Stimulated activated CD4-positive, alpha-beta T cell treated with anti-CD3 and anti-CD28 coated beads, Interleukin-4, amount 100 ng/mL, for 1 hour (primary cell): ENCODE measurements at places on chromosomes 6 and 20.

- DNase-seq, result no peak
Observed at GRCh38 chr6:33578588-33579011, 1.5 kb downstream of the BAK1 start.

DNA sequence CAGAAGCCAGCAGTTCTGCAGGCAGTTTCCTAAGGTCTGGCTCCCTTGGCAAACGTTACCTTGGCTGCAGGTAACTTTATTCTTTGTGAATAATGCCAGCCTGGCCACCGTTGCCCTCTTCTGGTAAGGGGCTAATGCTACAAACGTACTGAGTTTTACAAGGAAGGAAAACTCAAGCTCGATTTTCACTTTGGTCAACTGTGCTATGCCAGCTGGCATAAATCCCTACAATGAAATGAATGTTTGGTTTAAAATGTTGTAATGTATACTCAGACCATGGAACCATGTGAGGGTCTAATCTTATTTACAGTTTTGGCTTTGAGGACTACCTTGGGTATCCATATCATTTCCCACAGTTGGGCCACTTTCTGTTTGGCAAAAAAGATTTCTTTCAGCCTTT, 101.4 kb downstream of the SLX4IP start:
- peak; percentile 11 for DNase-seq

DNA sequence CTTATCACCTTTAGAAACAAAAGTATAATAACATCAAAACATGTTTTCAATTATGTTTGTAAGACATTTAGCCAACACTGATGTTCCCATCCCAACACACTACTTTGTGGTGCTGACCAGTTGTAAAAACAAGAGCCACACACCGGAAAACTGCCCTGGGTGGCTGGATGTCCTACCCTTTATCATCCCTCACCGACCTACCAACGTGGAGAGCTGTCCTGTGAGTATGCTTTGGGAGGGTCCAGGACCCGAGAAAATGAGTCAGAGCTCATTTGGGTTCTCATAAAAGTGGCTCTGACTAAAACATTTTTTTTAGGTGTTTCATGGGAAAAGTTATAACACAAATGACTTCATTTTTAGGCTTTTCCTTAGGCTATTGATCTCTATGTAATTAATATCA, 29.3 kb upstream of the CTAGE9 start:
- DNase-seq, result no peak

DNA sequence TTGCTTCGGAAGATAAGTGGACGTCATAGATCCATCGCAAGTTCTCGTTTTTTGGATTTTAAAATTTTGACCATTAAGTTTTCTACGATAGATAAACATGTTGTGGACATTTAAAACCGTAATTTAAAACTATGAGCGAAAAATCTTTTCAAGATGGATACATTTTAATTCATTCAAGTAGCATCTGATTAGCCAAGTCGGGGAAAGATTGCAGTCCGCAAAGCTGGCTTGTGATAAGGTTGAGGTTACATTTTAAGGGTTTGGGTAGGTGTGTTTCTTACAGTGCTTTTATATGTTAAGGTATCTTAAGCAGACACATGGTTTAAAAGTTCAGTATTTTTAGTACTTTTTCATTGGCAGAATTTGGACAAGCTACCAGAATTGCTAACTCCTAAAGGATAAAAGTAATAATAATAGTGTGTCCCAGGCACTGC, 1.2 kb downstream of the WTAP start:
- DNase-seq, result no peak

DNA sequence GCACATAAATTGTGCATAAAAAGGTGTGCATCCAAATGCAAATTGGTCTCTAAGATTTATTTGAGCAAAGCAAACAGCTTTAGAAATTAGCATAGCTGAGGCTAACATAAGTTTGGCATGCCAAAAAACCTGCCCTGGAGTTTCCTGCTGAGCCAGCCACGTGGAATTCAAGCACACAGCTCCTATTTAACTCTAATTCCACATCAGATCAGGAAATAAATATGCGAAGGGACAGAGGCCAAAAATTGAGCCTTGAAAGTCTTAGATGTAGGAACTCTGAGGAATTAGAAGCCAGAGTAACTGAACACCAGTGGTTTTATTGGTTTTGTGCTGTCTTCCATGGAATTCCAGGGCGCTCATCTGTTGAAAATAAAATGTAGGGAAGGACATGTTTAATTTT, 19.6 kb downstream of the SOBP start:
- no peak for DNase-seq

DNA sequence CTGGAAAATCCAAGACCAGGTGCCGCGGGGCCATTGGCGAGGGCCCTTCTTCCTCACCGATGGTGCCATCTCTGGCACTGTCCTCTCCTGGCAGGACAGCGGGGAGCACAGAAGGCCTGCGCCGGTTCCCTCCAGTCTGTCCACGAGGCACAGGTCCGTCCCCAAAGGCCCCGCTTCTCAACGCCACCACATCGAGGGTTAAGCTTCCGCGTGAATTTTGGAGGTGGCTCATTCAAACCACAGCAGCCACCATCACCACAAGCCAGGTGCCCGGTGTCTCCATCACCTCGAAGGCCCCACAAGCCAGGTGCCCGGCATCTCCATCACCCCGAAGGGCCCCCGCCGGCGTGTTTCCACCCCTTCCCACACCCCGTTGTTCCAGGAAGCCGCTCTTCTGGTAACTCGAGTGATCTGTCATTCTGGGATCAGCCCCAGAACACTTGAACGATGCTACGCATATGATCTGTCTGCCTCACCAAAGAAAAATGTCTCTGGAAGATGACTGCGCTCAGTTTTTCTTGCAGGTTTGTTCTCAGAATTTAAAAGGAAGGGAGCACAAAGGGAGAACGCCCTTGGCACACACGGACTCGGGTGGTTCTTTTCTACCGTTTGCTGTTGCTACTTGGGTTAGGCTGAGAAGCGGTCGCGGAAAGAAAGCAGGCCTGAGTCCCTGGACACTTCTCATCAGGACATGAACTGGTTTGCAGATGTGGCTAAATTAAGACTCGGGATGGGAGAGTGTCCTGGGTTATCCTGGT, 9.9 kb upstream of the KIF25 start:
- no peak for DNase-seq

DNA sequence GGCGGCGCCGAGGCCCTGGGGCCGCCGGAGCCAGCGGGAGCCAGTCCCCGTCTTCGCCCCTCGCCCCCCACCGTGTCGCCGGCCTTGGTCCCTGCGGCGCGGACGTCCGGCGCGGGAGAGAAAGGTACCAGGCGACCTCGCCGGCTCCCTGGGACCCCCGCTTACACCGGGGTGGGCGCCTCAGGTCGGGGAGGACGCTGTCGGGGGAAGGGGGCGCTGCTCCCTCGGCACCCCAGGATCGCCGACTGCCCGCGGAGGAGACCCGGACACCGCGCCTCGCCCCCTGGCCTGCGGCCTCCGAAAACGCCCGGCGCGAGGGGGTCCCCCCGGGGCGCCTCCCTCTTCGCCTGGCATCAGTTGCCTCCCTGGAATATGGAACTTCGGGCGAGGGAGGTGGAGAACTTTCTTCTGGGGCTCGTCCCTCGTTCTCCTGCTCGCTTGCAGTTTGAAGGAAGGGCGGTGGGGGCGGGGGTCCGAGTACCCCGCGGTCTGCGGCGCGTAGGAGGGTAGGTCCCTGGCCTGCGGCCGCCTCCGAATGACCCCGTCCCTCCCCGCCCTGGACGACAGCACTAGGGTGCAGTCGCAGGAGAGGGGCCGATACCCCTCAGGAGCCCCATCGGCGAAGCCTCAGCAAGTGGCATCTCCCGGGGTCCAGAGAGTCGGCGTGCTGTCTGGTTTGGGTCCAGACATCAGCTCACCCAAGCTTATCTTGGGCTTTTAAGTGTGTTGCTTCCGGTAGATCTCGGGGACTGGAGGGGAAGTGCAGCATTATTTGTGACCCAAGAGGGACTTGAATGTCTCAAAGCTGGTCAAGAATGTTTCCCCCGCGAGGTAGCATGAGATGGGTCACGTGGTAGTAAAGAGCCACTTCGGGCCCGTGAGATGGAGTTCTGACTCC, 549 bp downstream of the ANKRD6 start:
- DNase-seq, result peak; percentile 10

GRCh38 chr6:3236005-3236404, 8.6 kb upstream of the TUBB2B start:
- no peak for DNase-seq

DNA sequence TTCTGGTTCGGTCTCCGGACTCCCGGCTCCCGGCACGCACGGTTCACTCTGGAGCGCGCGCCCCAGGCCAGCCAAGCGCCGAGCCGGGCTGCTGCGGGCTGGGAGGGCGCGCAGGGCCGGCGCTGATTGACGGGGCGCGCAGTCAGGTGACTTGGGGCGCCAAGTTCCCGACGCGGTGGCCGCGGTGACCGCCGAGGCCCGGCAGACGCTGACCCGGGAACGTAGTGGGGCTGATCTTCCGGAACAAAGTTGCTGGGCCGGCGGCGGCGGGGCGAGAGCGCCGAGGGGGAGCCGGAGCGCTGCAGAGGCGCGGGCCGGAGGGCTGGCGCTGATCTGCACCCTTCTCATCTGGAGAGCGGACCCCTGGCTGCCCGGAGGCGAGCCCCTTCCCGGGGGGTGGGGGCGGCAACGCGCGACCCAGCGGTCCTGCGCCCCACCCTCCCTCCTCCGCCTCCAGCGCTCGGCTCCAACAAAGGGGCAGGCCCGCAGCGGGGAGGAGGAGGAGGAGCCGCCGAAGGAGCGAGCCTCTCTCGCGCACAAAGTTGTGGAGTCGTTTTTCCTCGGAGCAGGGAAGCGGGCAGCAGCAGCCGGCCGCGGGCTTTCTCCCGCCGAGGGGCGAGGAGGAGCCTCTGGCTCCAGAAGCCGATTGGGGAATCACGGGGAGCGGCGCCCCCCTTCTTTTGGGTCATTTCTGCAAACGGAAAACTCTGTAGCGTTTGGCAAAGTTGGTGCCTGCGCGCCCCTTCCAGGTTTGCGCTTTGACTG, at the start of gene UTRN:
Gene UTRN, plus strand, starts transcription at position 553 of the 765 bp plus-strand sequence. CDS start 6,494 bp downstream, outside the sequence.
- peak; percentile 49 for DNase-seq

GRCh38 chr6:42450477-42451332, 1.0 kb downstream of the TRERF1 start:
- DNase-seq, result peak; percentile 35

- DNase-seq, result no peak
Observed at GRCh38 chr6:42028234-42029061, 21.9 kb upstream of the TAF8 start.

DNA sequence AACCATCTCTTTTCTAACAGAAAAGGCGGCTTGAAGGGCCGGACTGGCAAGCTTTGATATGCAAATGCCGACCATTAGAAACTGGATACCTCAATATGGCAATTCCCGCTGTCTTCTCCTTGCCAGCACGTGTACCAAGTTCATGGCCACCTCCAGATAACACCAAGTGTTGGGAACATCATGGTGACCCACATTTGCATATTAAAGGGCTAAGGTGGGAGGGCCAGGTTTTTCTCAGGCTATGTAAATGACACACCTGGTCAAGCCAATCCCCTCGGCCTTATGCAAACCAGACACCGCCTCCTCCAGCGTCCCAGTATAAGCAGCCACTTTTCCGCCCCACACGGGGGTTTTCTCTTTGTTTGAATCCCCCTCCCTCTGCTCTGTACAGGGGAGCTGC, 110.7 kb downstream of the DACT2 start:
- DNase-seq, result no peak

DNA sequence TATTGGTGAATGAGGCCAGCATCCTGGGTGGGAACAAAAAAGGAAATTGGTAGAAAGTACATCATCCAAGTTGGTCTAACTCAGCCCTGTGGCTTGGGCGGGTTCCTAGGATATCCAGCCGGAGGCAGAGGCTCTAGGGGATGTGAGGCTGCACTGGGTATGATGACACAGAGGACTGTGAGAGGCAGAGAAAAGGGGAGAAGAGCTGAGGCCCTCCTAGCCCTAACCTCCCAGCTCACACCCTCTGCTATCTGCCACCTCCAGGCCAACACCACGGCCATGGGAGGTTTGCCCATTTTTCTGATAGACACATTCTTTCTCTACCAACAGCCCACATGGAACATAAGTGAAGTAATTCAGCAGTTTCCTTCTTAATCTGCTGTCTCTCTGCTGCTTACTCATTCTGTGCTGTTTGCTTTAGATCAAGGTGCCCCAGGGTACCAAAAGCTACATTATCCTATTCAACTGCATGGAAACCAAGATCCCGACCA, 284.4 kb downstream of the ESR1 start:
- no peak for DNase-seq

- no peak for DNase-seq
Observed at GRCh38 chr6:2188856-2189384, 56.5 kb downstream of the GMDS start.

GRCh38 chr6:55017555-55018300, 156.6 kb upstream of the HCRTR2 start:
- no peak for DNase-seq

DNA sequence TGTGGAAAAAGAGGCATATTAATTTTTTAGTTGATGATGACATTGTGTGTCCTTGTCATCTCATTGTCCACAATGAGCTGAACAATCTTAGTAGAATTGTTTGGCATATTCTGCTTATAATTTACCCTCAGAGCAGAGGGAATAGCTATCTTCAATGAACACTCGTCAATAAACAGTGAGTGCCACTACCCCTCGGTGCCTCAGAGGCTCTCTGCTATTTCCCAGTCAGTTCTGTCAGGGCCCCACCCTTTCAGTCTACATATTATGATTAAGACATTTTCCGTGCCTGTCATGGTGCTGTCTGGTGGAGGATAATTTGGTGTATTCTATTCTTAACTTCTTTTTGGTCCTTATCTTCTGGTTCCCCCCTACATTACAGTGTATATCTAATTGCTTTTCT, 31.2 kb downstream of the NUS1 start:
- DNase-seq, result no peak

DNA sequence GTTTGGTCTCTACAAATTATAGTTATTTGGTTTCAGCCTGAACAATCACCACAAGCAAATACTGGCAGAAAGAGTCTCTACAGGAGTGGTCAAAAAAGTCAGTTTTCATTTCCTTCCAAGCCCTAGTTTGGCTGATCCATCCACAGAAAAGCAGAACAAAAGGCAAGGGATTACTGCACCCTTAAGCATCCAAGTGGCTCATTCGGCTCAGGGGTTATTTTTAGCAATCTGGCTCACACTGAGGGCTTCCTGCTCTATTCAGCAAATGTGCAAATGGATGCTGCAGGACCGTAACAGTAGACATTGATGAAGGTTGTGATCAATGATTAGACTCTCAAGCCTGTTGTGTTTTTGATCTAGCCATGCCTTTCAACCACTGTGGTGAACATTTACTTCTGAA, 62.2 kb upstream of the FABP7 start:
- no peak for DNase-seq

DNA sequence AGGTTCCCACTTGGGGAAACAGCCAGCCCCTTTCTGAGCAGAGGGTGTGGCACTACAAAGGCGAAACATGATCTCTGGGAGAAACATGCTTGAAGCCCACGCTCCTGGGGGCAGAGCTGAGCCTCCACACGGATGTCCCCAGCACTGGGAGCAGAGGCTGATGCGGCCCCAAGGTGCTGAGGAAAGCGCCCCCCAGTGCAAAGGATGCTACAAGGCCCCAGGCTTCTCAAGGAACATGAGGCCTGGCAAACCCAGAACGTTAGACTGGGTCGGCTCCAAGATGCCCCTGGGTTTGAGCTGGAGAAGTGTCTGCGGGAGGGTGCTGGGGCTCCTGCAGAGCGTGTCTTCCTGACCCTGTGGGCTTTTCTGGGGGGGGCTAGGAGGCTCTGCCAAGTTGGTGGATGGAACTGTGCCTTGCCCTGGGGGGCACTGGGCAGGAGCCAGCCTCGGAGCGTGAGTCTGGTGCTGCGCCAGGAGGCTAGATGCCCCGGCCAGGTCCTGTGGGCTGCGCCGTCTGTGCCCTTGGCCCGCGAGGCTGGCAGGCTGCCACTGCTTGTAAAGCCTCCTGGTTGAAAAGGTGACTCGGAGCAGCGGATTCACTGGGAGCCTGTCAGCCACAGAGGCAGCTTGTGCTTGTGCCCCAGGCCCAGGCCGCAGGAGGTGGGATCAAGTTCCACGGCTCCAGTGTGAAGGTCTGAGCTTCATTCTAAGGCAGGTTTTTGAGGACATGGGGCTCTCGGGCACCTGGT, 8.1 kb downstream of the SYNJ2 start:
- no peak for DNase-seq
